ENCODE measurements at places on chromosomes 7 and 10. TPM values are rescaled to one million over a fixed set of nuclear protein-coding genes. Genes with fewer than 3 reads are reported as not detected.
A peak's percentile ranks its signal among the peaks of the same experiment; 100 is the strongest.

GRCh38 chr10:15486404-15486803, 115.3 kb upstream of the FAM171A1 start:
- no peak for DNase-seq

DNA sequence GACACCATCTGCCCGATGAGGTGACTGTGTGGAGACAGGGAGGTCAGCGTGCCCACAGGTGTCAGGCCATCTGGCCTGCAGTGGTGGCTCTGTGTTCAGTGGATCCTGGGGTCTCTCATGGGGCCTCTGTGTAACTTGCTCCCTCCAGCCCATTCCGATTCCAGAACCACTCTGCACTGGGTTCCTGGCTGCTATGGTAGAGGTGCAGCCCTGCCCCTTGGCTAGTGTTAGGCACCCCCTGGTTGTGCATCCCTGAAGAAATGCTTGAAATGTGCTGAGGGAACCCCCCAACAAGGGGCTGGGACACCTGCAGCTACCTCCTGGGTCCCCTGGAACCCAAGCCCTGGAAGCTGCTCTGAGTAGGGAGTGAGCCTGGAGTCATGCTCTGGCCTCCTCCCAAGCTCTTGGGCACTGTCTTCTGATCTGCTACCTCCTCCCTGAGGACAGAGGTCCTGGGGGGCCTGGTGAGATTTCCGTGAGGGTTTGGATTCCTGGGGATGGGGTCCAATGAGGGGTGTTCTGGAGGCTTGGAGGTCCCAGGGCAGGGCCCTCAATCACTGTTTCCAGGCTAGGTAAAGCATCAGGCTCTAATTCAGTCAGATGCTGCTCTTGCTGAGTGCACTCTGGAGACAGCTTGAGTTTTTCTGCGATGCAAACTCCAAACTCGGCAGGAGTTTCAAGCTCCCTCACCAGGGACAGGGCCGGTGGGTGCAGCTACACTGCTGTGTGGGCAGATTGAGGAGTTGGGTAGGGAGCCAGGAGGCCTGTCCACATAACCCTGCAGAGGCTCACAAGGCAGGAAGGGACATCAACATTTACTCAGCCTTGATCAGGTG, 27.7 kb downstream of the RAMP3 start:
- DNase-seq = no peak

DNA sequence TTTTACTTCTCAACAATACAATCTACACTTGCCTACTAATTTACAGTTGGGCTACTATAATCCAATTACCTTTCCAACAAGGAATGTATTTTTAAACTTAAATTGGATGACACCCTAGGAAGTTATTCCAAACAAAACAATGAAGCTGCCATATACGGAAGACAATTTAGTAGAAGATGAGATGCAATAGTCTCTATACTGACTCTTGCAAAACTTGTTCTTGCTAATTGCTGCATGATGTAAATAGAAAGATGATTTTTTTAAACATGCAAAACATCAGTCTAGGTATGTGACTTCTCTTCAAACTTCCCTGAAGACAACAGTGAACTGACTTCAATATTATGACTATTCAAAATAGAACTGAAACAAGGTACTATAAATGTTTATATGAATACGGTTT, 17.6 kb downstream of the NT5C3A start:
- no peak for DNase-seq

DNA sequence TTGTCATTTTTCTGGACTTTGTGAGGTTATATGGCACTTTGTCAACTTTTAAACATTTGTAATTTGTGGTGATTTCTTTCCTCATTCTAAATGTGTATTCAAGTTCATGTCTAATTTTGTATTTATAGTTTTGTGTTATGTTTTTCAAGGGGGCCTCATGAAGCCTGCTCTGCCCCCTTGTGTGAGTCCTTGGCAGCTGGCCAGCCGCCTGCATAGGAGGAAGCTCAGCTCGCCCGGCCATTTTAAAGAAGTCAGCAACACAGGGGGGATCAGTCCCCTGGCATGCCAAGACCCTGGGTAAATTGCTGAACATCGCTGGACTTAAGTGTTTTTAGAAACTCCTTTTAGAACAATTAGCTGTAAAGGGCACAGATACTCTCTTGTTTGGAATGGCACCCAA, 123.0 kb downstream of the ANLN start:
- no peak for DNase-seq

Gene TMEM26
- not detected for total RNA-seq

Gene SPDYE18
- total RNA-seq = 0.26 TPM

- DNase-seq = no peak
These were observed 225.6 kb downstream of the LRRTM3 start for GRCh38 chr10:67151471-67151870.

Gene KCNIP2
- 2.3 TPM for total RNA-seq

DNA sequence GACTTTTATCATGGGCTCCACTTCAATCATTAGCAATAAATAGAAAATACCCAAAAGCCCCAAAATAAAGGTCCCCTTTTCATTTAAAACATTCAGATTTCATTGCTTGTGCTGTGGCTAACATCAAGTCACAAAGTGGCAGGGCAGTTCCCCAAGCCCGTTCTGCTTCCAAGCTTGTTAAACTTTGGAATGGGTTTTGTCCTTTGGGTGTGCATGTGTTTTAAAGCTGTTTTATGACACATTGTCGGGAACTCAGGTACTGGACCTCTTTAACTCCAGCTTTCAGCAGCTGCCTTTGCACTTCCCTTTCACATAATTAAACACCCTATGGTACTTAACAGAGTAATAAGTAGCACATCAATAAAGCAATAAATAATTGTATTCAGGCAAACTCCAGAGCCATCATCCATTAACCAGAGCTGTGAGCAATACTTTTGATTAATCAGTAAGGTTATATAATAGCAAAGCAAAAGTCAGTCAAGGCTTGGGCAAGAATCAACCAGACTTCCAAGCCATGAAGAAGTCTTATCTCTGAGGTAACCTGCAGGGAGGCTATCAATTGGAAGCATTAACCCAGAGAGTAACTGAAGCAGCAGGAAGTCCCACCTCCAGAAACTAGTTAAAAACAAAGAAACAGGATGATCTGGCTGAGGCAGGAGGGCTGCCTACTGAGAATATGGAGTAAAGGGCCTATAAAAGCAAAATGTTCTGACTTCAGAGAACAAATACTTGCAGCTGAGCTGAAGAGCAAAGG, 56.1 kb upstream of the ARID5B start:
- DNase-seq = no peak

Gene NANOS1
- 0.59 TPM for total RNA-seq

DNA sequence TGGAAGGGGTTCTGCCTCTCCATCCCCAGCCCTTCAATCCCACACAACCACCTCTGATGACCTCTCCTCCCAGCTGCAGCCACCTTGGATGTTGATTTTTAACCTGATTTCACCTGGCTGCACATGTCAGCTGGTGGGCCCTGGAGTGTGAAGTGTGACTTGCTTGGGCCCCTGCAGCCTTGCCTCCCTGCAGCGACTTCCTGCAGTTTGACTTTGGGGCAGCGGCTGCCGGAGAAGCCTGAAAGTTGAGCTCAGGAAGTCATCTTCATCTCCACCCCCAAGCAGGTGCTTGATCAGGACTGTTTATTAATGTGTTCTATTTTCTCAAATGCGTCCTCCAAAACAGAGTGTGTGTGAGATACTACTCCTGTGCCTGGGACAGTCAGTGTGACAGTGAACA, 675.2 kb upstream of the GALNT17 start:
- peak; percentile 55 for DNase-seq

Gene ANXA8L1
- not detected for total RNA-seq

GRCh38 chr10:113454341-113455061, 98.4 kb upstream of the HABP2 start:
- DNase-seq = peak; percentile 70

GRCh38 chr7:71364551-71364950, 232.6 kb downstream of the GALNT17 start:
- DNase-seq = no peak

- no peak for DNase-seq
These were observed 281.4 kb upstream of the MKLN1 start for GRCh38 chr7:131046246-131046645.

GRCh38 chr7:37047260-37047659, 323.0 kb upstream of the AOAH start:
- DNase-seq = no peak

GRCh38 chr10:3248526-3249306, 76.1 kb upstream of the PITRM1 start:
- no peak for DNase-seq

Gene FXYD4
- not detected for total RNA-seq

DNA sequence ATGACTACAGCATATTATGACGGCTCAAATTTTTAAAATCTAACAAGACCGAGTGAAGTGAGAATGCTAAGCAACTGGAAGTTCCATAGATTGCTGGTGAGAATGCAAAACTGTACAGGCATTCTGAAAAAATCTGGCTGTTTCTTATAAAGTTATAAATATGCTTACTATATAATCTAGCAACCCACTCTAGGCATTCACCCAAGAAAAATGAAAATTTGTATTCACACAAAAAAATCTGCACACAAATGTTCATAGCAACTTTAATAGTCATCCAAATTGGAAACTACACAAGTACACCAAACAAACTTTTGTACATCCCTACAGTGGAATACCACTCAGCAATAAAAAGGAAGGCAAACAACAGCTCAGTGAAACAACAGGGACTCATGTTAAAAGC, 39.9 kb upstream of the STARD3NL start:
- DNase-seq = no peak

Gene SH2D4B
- 0.23 TPM for total RNA-seq

Gene NEURL1
- 2.8 TPM for total RNA-seq

- no peak for DNase-seq
These were observed 42.5 kb downstream of the AVL9 start for GRCh38 chr7:32537760-32538159.

Gene EVX1
- total RNA-seq = not detected

Gene FAM20C
- 0.88 TPM for total RNA-seq

Gene TRPV5
- not detected for total RNA-seq

- DNase-seq = no peak
These were observed 189.1 kb downstream of the DNAH11 start for GRCh38 chr7:21731977-21732376.

GRCh38 chr7:10121631-10122030, 852.0 kb upstream of the PHF14 start:
- DNase-seq = no peak

- no peak for DNase-seq
These were observed 72.1 kb downstream of the PRSS58 start for GRCh38 chr7:142185801-142186200.

Gene ADAM22
- total RNA-seq = 1.7 TPM

Gene KLF14
- total RNA-seq = not detected

Gene GIMAP5
- 44.4 TPM for total RNA-seq
